ENCODE measurements at places on chromosomes 13 and 19.

- no peak for DNase-seq
These were observed 2.9 kb upstream of the ZNF134 start for GRCh38 chr19:57611113-57611512.

DNA sequence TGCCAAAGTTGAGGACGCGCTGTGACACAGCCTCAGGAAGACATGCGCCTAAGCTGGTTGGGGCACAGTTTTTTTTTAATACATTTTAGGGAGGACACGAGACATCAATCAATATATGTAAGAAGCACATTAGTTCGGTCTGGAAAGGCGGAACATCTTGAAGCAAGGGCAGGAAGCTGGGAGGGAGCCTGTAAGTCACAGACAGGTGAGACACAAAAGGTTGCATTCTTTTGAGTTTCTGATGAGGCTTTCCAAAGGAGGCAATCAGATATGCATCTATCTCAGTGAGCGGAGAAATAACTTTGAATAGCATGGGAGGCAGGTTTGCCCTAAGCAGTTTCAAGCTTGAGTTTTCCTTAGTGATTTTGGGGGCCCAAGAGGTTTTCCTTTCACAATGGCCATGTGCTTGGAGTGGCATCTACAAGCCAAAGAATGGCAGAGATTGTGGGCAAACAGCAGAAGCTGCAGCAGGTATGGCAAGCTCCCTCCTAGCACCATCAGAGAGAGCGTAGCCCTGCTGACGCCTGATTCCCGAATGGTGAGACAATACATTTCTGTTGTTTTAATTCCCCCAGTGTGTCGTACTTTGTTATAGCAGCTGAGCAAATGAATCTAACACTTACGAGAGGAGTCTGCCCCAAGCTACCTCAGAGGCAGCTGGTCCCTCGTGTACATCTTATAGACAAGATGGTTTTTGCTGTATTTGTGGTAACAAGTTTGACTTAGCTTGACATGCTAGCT lies 99.5 kb upstream of the TMTC4 start:
- DNase-seq: no peak

DNA sequence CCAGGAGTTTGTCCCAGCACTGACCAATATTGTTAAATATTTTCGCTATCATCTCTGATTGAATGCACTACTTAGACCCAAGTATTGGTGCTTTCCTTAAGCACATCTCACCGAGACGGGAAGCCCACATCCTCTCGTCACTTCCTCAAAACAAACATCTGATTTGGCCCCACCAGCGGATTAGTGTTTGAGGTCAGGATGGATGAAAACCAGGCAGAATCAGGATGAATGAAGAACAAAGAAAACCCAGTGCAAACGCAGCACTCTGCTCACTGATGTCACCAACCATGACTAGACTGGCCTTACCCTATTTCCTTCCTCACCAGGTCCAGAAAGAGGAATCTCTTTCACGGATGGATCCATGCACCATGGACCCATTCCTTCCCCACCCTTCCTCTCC lies 6.0 kb downstream of the PLAUR start:
- no peak for DNase-seq

GRCh38 chr19:28019371-28019770 lies 1193.6 kb downstream of the UQCRFS1 start:
- DNase-seq: no peak

GRCh38 chr19:13646758-13647157 lies 117.6 kb upstream of the MRI1 start:
- no peak for DNase-seq

DNA sequence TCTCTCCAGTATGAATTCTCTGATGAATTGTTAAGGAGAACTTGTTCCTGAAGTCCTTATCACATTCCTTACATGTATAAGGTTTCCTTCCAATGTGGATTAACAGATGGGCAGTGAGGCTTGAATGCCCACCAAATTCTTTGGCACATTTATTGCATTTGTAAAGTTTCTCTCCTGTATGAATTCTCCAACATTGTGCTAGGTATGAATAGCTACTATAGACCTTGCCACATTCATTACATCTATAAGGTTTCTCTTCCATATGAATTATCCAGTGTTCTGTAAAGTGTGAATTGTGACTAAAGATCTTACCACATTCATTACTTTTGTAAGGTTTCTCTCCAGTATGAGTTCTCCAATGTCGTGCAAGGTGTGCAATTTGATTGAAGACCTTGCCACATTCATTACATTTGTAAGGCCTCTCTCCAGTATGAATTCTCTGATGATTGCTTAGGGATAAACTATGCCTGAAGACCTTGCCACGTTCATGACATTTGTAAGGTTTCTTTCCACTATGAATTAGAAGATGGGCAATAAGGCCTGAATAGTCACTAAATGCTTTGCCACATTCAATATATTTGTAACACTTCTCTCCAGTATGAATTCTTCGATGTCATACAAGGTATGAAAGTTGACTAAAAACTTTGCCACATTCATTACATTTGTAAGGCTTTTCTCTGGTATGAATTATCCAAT lies 20.4 kb downstream of the ZNF578 start:
- DNase-seq: no peak

DNA sequence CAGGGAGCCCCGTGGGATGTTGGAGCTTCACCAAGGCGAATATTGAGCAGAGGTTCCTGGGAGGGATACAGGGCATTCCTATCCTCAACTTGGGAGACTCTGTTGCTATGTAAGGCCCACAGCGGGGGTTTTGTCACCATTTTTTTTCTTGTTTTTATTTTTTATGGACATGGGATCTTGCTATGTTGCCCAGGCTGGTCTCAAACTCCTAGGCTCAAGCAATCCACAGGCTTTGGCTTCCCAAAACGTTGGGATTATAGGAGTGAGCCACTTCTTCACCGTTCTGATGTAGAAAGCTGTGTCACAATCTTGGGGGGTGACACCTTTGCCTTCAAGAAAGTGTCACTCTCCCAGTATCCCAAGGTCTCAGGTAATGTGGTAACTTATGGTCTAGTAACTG lies 2.6 kb downstream of the DLL3 start:
- no peak for DNase-seq

DNA sequence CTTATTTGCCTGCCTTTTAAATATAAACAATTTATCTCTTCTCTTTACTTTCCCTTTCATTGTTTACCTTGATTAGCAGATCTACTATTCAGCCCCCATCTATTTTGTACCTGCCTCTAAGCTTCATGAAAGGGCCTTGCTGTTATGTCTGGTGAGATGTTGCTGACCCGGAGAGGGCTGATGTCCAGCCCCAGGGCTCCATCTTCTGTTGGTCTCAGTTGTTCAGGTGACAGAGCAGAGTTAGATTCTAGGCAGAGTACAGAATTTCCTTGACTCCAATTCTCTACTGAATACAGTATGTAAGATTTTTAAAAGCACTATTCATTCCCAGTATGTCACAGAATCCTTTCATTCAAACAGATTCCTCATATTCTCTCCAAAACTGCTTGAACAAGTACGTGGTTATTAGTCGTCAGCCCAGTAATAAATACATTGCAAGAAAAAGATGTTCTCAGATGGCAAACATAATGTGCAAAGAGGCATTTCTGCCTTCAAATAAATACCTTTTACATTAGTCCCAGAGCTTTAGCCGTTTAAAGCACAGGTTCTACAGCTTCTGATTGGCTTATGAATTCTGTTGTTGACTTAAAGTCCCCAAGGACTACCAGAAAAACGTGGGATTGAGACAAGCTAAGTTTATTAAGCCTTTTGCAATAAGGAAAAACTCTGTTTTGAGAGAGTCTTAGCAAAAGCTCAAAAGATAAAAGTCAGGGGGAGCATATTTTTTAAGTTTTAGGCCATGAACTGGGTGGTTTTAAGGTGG lies 159.1 kb downstream of the GPC5 start:
- DNase-seq: no peak

- no peak for DNase-seq
These were observed 530.6 kb upstream of the SPRY2 start for GRCh38 chr13:80871481-80871880.

GRCh38 chr19:2476451-2477140 lies 669 bp downstream of the GADD45B start:
- DNase-seq: peak; percentile 48

DNA sequence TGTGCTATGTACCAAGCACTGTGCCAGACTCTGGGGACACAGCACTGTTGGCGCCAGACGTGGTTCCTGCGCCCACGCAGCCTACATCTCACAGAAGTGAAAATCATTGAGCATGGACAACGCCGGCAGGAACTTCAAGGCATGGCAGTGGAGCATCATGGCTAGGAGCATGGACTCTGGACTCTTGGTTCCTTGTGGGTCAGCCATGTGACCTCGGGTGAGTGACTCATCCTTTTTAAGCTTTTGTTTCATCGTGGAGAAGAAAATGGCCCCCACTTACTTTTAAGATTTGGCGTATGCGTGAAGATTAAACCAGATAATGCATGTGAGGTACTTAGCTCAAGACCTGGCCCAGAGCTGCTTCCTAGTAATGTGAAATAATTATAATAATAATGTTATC lies 988.5 kb downstream of the UQCRFS1 start:
- DNase-seq: no peak

DNA sequence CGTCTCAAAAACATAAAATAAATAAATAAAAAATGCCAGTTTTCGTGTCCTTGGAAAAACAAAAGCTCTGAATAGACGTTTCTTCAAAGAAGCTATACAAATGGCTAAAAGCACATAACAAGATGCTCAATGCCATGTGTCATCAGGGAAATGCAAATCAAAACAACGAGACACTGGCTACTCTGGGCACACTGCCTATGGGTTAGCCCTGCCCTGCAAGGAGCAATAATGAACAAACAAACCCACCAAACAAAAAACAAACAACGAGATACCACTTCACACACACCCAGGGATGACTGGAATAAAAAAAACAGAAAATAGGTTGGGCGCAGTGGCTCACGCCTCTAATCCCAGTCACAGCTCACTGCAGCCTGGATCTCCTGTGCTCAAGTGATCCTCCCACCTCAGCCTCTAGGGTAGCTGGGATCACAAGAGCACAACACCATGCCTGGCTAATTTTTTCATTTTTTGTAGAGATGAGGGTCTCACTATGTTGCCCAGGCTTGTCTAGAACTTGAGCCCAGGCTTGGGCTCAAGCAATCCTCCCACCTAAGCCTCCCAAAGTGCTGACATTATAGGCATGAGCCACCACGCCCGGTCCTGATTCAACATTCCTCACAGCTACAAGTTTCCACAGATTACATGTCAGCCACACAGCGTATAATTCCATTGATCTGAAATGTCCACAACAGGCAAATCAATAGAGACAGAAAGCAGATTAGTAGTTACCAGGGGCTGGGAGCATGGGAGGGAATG lies 15.5 kb upstream of the ISYNA1 start:
- DNase-seq: no peak

- DNase-seq: no peak
These were observed 549.2 kb upstream of the KLF12 start for GRCh38 chr13:74683411-74683810.

DNA sequence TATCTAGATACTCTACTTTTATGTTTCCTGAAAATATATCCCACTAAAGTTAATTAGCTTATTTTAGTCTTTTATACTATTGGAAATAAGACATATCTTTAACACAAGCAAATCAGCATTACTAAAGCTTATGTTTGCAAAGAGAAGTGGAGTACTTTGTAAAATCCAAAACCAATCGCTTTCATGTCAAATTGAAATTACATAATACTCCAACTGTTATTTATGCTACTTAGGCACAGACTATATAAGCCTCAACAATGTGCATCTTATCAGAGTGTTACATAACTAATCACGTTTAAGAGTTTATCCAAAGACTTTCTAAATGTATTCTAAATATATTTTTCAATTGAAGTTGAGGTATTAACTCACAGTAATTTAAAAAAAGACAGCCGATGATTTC lies 200.0 kb downstream of the PCDH20 start:
- DNase-seq: no peak

DNA sequence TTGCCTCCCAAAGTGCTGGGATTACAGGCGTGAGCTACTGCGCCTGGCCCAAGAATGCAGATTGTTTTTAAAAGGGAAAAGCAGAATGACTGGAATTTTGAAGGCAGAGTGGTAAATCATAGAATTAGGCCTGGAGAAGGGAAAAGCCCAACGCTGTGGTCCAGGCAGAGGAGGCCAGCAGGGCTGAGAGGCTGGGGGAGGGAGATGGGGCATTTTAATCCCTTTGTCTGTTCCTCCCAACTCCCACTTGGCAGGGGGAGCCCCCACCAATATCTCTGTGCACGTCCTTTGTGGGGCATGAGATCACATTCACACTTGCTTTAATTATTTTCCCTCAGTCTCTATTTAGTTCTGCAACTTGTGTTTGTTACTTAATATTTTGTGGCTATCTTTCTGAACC lies 54.4 kb upstream of the RANBP3 start:
- no peak for DNase-seq

DNA sequence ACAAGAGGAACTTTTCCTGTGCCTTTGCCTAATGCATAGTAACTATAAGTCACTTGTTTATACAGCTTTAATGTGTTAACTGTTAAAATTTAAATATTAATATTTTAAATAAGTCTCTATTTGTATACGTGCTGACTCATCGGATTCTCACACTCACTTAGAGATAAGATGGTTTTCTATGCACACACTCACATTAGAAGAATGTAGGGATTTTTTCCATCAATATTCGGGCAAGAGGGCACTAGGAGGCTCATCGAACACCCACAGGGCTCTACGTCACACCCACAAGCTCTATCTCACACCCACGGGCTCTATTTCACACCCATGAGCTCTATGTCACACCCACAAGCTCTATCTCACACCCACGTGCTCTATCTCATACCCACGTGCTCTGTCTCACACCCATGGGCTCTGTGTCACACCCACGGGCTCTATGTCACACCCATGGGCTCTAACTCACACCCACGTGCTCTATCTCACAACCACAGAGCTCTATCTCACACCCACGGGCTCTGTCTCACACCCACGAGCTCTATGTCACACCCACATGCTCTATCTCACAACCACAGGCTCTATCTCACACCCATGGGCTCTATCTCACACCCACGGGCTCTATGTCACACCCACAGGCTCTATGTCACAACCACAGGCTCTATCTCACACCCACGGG lies 73.4 kb downstream of the COL4A2 start:
- DNase-seq: no peak

- no peak for DNase-seq
These were observed 761.5 kb downstream of the EFNB2 start for GRCh38 chr13:105773863-105774538.

DNA sequence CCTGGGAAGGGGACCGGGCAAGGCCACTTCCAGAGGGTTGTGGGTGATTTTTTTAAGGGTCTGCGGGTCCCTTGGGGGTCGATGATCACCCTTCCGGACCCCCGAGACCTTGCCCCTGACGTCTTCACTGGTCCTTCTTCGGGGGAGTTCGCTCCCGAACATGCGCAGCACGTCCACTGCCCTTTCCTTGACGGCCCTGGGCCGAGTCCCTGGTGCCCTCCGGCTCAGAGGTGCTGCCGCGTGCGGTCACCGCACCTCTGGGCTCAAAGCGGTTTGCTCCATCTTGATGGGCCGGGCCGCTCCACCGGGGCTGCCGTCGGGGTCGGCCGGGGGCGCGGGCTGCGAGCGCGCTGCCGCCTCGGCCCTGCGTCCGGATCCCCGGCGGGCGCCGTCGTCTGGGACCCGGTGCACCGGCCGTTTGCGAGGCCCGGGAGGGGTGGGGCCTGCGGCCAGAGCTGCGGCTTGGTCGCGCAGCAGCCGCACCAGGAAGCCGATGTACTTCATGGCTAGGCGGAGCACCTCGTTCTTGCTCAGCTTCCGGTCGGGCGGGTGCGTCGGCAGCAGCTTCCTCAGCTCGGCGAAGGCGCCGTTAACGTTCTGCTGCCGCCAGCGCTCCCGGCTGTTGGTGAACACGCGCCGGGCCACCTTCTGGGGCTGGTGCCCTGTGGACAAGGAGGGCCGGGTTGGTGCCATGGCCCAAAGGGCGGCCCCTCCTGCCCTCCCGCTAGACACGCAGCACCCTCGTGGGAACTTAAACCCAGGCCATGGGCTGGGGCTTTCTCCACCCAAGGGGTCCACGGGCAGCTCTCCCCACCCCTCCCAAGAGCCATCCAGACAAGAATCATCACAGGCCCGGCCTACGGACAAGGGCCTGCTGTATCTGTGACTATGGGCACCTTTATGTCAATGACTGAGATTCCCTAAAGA lies 3.3 kb downstream of the LYL1 start:
- DNase-seq: peak; percentile 82
